Hypothalamus (tissue), 51 donors: ENCODE measurements at places on chromosomes 7 and 10.

GRCh38 chr10:26483554-26483953, 45.4 kb downstream of the APBB1IP start:
- DNase-seq, result no peak

DNA sequence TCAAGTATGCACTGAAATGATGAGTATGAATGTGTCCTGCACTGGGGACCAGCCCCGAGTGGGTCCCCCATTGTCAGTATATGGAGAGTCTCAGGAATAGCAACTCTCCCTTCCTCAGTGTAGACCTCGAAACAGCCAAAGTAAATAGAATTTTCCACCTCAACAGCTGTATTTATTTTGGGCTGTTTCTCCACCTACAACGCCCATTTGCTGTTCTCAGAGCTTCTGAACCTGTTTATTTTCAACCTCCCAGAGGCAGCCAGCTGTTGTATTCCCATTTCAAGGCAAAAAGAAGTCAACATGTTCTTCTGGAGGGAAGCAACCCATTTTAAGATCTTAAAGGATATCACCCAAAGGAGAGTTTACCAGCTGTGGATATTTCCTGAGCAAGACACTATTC, 59.6 kb upstream of the BICC1 start:
- no peak for DNase-seq

DNA sequence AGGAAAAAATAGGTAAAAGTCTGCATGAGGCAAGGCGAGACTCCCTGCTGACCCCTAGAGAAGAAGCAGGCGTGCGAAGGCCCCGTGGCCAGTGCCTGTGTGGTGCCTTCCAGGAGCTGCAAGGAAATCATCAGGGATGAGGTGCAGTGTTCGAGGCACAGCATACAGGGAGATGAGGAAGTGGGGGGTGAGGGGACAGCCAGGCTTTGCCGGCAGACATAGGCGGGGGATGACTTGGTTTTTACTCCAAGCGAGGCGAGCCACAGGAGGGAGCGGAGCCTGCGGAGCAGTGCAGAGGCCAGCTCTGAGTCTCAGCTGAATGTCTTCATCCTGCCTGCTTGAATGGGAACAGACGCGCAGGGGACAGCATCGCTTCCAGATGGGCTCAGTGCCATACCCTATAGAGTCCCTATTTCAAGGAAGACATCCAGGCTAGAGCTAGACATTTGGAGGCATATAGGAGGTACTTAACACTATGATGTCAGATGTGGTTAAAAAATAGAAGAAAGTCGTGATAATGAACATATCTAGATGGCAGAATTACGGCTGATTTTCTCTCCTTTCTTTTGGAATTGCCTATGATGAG, 49.5 kb downstream of the TCERG1L start:
- no peak for DNase-seq

GRCh38 chr10:83108565-83109333, 1030.6 kb upstream of the GHITM start:
- DNase-seq, result no peak

DNA sequence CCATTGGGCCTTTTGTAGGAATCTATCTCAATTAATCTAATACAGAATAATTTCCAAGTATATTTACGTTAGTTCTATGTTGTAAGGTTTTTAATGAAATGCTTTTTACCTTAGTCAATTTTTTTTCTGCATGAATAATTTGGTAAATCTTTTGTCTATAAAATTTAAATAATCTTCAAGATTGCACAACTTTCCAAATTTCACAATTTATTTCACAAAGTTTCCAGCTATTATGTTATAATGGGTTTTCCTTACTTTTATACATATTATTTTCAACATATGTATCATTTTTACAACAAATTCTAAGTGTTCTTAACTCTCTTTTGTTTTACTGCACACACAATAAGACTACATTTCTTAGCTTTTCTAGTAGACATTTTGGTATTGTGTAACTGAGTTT, 470.7 kb downstream of the ETV1 start:
- DNase-seq, result no peak

DNA sequence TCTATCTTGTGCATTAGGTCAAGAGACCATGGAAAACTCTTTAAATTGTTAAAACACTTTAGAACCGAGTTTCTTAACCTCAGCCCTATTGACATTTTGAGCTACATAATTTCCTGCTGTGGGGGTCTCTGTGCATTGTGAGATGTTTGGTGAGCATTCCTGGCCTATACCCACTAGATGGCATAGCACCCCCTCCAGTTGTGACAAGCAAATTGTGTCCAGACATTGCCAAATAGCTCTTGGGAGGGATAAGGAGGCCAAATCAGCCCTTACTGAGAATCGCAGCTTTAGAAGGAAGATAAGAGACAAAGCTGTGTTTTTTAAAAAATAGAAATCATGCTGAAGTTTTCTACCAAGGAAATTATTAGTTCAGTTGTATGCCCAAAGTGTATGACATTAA, 1158.5 kb upstream of the C7orf33 start:
- peak; percentile 9 for DNase-seq

GRCh38 chr10:27143686-27144085, 10.5 kb downstream of the YME1L1 start:
- DNase-seq, result no peak

DNA sequence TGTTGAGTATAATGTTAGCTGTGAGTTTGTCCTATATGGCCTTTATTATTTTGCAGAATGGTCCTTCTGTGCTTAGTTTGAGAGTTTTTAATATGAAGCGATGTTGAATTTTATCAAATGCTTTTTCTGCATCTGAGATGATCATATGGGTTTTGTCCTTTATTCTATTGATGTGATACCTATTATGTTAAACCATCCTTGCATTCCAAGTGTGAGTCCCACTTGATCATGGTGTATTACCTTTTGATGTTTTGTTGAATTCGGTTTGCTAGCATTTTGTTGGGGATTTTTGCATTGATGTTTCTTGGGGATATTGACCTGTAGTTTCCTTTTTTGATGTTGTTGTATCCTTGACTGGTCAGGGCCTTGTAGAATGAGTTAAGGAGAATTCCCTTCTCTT, 166.4 kb downstream of the MLLT10 start:
- DNase-seq, result no peak

- DNase-seq, result no peak
Measured at GRCh38 chr7:19011212-19011611, 106.2 kb downstream of the TWIST1 start.

- DNase-seq, result no peak
Measured at GRCh38 chr7:81515009-81515408, 254.8 kb downstream of the HGF start.

DNA sequence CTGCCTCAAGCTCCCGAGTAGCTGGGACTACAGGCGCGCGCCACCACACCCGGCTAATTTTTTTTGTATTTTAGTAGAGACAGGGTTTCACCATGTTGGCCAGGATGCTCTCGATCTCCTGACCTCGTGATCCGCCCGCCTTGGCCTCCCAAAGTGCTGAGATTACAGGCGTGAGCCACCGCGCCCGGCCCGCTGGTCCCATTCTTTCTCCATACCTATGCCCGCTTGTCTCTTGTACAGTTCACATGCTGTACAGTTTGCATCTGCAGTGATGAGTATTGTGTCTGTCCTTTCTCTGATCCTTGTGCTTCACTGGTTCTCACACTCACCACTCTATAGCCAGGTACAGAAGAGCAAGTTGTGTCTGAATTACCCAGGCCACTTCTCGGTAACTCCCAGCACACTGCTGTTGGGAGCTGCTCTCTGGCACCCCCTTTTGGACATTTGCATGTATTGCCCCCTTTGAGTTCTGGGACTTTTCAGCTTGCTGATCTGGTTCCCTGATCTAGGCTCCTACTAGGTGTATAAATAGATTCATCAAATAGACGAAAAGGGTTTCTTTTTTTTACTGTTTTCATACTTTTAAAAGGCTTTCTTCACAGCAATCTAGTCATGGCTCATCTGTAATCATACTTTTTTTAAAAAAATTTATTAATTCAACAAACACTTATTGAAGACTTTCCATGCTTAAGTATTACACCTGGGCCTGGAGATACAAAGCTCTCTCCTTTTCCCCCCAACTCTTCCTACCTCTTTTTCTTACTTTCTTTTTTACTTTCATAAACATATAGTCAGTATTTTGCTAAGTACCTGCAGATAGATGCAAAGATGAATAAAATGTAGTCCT, 53.5 kb downstream of the AOAH start:
- DNase-seq, result no peak

DNA sequence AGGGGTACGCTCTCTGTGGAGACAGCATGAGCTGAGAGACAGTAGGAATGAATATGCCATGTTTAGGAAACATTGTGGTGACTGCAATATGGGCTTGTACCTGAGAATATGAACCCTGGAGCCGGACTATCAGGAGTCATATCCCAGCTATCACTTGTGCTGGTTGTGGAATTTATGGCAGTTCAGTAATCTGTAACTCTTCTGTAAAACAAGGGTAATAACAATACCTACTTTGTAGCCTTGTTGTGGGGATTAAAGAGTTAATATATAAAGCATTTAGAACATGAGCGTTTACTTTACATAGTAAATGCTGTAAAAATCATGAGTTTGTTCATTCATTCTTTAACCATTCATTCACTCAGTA, 44.4 kb downstream of the EXOC6 start:
- DNase-seq, result no peak

- no peak for DNase-seq
Measured at GRCh38 chr10:12346707-12347106, 2.6 kb upstream of the CAMK1D start.

DNA sequence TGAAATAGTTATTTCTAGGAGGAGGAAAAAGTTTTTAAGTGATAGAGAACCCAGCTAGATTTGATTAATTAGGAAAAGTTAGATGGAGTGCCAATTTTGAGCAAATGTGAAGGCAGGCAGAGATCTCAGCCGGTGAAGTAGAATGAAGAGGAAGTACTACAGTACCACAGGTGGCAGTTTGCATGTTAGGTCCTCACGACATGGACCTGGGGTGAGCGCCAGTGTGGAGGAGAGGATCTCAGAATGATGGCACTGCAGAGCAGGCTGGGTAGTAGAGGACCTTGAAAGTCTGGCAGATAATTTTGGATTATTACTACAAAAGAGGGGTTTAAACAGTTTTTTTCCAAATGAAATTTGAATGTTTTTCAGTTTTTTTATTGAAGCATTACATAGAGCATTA, 81.1 kb downstream of the GNAI1 start:
- DNase-seq, result no peak

DNA sequence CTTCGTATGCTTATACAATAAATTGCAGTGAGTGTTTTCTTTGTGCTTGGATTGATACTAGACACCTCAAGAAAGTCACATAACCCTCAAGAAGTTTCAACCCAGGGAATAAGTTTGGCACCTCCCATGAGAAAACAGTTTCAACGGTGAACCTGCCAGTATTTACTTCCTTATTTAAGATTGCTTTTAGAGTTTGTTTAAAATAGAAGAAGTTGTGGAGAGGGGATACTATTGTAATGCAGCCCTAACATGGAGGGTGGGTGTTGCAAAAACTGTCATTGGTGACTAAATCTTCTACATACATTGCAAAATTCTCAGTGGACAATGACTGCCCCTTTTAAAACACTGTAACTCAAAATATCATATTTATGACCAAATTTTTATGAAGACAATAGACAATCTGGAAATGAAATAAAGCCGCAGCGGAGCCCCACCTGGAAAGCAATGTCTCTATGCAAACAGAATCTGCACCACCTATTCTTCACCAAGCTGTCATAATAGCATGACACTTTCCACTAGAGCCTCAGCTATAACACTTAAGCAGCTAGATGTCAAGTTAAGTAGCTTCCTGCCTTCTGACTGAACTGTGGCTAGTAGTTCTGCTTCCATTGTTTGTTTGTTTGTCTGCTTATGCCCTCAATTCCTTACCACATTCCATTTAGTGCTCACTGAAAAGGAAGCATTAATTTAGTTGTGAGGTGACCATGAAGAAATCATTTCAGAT, 98.2 kb downstream of the MDFIC start:
- no peak for DNase-seq

DNA sequence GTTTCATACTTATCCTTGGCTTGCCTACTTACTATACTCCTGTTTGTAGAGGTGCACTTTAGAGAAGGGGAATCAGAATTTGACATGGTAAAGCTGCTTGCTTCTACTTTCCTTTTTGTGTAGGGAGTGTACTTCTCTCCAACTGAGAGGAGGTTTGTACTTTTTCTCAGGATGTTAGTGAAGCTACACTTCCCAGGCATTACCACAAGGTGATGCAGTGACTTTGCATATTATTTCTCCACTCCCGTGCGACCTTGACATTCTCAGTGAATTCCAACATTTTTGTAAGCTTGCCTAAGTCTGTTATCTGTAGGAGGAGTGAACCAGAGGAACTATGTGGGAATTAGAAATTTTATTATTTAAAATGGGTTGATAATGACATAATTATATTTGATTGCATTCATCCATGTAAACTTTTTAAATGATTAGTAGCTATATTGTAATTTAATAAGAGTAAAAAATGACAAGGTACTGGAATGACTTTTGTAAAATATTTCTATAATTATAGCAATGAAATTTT, 5.2 kb downstream of the TAX1BP1 start:
- DNase-seq, result no peak

GRCh38 chr7:68671046-68671445, 927.2 kb upstream of the AUTS2 start:
- no peak for DNase-seq

DNA sequence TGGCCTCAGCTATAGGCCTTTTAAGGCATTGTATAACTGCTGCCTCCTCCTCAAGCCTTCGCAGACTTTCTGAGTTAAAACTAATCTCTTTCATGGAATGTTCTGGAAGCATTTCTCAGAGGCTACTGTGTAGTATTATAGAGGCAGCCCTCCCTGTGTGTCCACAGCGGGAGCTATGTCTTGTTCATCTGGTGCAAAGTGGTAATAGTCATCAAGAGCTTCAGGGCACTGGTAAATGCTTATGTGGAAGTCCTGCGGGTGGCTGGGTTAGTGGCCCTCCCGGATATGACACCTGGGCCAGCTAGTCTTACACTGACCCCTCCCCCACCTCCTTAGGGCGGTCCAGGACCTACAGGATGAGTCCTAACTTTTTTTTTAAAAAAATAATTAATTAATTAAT, 2.2 kb upstream of the ABHD11 start:
- DNase-seq, result no peak

DNA sequence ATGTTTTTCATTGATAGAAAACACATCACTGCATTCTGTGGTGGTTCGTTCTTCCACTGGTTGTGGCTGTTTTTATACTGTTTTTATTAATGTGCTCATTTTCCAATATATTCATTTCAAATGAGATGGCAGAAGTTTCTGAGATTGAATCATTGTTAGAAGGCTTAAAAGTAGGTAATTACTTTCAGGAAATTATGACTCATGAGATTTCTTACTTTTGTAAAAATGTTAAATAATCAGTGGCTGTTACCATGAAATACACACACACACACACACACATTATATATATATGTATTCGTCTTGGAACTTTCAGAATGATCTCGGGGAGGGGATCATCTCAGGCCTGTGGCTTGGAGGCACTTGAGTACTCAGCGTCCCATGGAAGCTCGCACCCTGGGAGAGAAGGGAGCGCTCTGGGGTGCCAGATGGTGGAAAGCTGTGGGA, 66.1 kb downstream of the ZMYND11 start:
- DNase-seq, result no peak

GRCh38 chr10:12625393-12626023, 276.2 kb downstream of the CAMK1D start:
- DNase-seq, result no peak

GRCh38 chr10:44850356-44850934, 60.7 kb upstream of the TMEM72 start:
- no peak for DNase-seq
